ENCODE measurements at places on chromosomes 4 and X.

DNA sequence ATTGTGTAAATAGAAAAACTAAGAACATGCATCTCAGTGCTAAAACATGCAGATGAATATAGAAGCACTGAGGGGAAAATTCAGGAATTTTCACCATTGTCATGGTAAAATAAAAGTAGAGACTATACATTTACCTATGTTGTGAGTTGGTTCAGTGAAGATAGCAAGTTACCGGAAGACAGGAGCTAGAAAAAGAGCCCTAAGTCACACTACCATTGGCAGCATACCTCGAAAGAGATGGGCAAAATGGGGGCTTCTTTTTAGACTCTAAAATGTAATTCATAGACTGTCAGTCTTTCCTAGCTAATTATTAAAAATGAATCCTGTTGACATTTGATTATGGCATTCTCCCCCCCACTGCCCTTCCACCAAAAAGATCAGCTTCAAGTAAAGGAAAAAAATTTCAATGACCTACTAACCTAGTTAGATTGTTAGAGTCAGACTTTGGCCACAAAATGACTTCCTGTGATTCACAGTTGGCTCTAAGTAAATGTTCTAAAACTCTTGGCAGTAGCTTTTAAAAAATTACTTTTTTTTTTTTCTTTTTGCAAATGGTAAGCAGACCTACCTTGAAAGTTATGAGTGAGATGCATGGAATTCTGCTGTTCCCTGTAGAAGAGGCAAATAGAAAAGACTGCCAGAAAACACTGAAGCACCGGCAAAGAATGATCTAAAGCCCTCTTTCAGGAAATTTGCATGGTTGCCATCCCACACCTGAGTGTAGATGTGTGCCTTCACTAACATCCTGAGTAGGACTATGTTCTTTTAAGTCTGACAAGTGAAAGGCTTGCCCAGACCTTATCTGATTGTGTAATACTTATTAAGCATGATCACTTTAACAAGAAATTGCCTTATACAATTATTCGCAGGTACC, 26.4 kb upstream of the ARSJ start:
- no peak for DNase-seq

GRCh38 chr4:84171871-84172270, 327.2 kb downstream of the NKX6-1 start:
- DNase-seq = no peak

DNA sequence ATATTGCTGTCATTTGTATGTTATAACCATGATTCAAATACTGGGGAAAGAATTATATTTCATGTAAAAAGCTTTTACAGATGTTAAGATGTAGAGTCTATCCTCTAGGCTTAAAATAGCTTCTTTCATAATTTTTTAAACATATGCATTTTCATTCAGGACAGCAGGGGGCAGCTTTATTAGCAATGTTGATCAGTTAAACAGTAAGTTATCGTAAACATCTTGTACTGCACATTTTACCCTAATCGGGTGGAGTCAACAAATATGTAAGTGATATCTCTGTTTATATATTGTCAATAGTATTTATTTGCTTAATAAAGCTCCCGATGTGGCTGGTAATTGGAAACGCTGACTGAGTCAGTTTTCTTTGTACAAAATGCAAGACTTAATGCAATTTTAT, 142.5 kb upstream of the MED14 start:
- DNase-seq = no peak

- DNase-seq = peak; percentile 4
Observed at GRCh38 chr4:4425696-4426095, 38.8 kb downstream of the NSG1 start.

GRCh38 chr4:165464813-165465381, 86.1 kb downstream of the CPE start:
- no peak for DNase-seq

- DNase-seq = no peak
Observed at GRCh38 chrX:136199365-136199764, 51.8 kb downstream of the MAP7D3 start.

GRCh38 chr4:53551958-53552357, 39.3 kb downstream of the LNX1 start:
- DNase-seq = no peak

GRCh38 chr4:23085249-23085568, 392.5 kb downstream of the GBA3 start:
- DNase-seq = no peak

- peak; percentile 60 for DNase-seq
Observed at GRCh38 chrX:16869393-16870094, 618 bp downstream of the RBBP7 start.

GRCh38 chr4:105466580-105466979, 7.3 kb downstream of the PPA2 start:
- DNase-seq = no peak

DNA sequence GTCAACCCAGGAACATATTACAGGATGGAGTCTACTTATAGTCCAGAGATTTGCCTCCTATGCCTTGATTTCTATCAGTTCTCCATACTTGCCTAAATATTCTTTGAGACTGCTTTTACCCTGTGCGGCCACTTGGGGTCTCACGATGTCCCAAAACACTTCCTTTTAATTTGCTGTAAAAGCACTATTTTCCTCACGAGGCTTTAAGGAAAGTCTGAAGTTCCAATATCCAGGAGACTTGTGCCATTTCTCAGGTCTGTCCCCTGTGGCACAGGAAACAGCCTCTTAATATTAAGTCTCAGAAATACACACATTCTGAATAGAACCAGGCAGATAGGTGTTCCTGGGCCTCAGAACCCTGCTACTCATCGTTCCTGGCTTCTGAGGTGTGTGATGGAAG, 142.9 kb downstream of the TMEM164 start:
- DNase-seq = peak; percentile 25

DNA sequence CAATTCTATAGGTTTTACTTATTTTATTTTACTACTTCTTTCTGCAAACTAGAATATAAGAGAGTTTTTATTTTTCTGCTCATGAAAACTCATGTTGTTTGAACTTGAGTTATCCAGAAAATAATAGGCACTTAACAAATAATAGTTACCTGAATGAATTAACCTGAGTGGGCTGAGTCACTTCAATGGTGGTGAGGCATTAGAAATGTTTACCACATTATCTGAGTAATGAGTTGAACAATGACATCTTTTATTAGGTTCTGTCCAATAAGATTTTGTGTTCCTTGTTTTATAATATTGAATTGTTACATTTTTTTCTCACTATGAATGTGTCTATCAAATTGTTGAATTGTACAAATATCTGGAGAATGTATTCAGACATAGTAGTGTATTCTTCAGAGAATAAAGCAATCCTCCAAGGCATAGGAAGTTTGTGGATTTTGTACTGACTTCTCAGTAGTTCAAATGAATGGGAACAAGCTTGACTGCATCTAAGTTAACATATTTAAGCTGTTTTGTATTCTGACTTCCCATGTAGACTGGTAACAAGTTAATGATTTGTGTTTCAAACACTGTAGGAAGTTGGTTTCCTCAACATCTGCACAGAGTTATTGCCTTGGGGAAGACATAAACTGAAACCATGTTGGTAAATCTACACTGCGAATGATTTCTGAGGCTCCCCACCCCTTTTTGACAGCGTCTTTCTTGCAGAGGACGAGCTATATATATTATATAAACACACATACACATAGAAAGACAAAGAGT, 1808.9 kb upstream of the TENM3 start:
- DNase-seq = no peak

DNA sequence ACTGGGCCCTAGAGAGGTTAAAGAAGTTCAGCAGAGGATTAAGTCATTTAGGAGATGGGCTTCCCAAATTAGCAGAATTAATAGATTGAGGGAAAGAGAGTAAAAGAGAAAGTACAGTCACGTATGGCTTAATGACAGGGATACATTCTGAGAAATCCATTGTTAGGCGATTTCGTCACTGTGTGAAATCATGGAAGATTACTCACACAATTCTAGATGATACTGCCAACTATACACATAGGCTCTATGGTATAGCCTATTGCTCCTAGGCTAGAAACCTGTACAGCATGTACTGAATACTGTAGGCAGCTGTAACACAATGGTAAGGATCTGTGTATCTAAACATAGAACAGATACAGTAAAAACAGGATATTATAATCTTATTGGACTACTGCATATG, 180.6 kb downstream of the RNF150 start:
- DNase-seq = no peak

DNA sequence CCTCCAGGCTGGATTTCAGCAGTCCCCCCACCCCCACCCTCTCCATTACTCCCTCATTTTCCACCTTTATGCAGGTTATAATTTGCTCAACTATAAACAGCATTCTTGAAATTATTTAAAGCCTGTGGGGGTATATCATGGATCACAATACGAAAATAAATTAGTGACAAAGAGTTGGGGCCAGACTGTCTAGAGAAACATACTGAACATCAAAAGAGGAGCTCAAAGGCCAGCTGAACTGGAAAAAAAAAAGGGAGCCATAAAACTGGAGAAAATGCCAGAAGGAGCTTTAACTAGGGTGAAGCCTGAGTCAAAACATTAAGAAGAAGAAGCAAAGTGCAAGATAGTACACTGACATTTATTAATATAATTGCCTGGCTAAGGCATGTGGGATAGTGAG, 137.8 kb downstream of the ANTXR2 start:
- DNase-seq = no peak

- no peak for DNase-seq
Observed at GRCh38 chr4:154877110-154877760, 96.2 kb downstream of the RBM46 start.

- DNase-seq = no peak
Observed at GRCh38 chrX:142060191-142060590, 144.9 kb downstream of the MAGEC2 start.

- no peak for DNase-seq
Observed at GRCh38 chr4:36178484-36178883, 65.8 kb downstream of the ARAP2 start.

- DNase-seq = no peak
Observed at GRCh38 chr4:15414551-15415091, 13.2 kb upstream of the C1QTNF7 start.

- no peak for DNase-seq
Observed at GRCh38 chr4:25878676-25879075, 15.9 kb upstream of the SEL1L3 start.

- no peak for DNase-seq
Observed at GRCh38 chr4:107654694-107655093, 65.3 kb downstream of the PAPSS1 start.

DNA sequence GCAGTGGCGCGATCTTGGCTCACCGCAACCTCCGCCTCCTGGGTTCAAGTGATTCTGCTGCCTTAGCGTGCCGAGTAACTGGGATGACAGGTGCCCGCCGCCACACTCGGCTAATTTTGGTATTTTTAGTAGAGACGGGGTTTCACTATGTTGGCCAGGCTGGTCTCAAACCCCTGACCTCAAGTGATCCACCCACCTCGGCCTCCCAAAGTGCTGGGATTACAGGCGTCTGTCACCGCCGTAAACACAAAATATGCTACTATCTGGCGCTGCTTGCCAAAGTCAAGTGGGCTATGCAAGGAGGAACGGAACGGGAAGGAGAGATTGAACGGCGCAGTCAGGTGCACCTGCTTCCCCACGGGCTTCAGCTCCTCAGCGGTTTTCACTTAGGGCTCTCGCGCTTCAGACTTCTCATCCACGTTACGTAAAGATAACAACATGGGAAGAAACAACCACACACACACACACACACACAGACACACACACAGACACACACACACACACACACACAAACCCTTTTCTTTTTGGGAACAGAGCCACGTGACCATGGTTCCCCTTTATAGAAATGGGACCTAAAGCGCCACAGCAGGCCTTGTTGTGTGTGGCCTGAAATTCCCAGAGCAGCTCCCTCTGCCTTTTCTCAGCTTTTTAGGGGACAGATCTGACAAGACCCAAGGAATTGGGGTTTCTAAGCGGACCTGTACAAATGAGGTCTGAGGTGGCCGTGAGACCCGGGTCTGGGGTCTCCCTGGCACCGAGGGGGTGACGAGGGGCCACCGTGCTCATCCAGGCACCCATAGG, 1.5 kb downstream of the P2RY8 start:
- peak; percentile 84 for DNase-seq

DNA sequence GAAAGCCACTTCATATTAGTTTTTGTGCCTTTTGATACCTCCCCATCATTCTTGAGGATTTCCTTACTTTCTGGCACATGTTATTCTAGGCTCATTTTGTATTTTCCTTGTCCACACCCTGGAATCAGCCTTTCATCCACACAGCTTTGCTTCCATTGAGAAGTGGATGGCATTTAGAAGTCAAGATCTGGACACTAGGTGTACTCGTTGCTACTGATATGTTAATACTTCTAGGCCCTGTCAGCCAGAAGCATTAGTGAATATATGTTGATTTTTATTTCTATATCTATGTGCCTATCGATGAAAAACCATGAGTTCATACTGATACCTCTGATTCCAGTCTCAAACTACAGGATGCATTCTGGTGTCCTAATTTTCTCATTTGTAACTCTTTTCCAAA, 73.2 kb downstream of the ARHGAP24 start:
- DNase-seq = no peak

DNA sequence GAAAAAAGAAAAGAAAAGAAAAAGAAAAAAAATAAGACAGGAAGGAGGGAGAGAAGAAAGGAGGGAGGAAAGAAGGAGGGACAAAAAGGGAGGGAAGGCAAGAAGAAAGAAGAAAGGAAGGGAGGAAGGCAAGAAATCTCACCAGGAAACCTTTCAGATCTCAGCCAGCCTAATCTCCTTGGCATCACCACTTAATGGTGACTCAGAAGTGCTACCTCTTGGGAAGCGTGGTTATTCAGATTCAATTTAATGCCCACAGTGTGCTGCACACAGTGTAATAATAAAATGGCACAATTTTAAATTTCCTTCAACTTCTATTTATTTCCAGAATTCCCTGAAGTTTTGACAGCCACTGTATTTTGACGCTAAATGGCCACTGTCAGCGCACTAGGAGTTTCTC, 50.3 kb downstream of the DKK2 start:
- no peak for DNase-seq

GRCh38 chr4:129326571-129327460, 230.9 kb downstream of the C4orf33 start:
- DNase-seq = no peak

- DNase-seq = no peak
Observed at GRCh38 chr4:9938933-9939332, 82.4 kb downstream of the SLC2A9 start.

DNA sequence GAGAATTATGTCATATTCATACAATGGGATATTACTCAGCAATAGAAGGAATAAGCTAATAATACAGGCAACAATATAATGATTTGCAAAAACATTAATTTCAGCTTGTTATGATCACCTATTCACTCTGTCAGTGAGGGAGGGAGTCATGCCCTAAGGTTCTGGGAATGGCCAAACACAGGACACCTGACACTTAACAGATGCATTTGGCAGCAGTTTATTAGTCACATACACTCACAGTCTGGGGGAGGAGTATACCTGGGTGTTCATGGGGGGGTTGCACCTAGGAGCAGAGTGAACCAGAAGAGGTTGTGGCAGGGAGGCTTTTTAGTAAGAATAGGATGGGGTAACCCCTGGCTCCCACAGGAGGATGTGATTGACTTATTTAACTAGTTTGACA, 38.3 kb downstream of the SERPINA7 start:
- DNase-seq = no peak

Measured in activated CD4-positive, alpha-beta memory T cell treated with anti-CD3 and anti-CD28 coated beads for 36 hours (primary cell).